ENCODE measurements at places on chromosomes 2 and 18.

DNA sequence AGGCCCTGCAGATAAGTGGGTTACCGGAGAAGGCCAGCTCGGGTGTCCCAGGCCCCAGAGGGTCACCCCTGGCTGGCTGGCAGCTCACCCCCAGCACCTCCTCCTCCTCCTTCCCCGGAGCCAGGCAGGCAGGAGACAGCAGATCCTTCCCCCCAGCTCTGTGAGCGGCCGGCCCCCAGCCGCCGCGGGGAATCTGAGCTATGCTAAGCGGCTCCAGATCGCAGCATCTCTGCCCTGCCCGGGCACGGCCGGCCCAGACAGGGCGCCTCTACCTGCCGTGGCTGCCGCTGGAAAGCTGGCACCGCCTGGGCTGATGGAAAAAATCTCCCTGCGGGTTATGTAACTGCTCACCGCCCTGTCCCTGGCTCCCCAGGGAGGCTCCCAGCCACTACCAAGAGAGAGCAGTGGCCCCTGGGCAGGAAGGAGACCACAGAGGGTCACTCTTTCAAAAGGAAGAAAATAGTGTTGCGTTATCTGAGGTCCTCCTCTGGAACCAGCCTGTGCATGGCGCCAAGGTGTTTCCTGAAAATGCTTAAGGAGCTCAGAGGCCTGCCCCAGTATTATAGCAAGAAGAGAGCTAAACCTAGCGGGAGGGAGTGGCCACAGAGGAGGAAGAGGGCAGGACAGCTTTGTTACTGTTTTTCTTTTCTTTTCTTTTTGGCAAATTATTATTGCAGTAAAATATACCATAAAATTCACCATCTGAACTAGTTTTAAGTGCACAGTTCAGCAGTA lies 179.0 kb downstream of the SMAD7 start:
- DNase-seq, result no peak

- DNase-seq, result no peak
These were observed 2.0 kb upstream of the STEAP3 start for GRCh38 chr2:119221609-119222008.

DNA sequence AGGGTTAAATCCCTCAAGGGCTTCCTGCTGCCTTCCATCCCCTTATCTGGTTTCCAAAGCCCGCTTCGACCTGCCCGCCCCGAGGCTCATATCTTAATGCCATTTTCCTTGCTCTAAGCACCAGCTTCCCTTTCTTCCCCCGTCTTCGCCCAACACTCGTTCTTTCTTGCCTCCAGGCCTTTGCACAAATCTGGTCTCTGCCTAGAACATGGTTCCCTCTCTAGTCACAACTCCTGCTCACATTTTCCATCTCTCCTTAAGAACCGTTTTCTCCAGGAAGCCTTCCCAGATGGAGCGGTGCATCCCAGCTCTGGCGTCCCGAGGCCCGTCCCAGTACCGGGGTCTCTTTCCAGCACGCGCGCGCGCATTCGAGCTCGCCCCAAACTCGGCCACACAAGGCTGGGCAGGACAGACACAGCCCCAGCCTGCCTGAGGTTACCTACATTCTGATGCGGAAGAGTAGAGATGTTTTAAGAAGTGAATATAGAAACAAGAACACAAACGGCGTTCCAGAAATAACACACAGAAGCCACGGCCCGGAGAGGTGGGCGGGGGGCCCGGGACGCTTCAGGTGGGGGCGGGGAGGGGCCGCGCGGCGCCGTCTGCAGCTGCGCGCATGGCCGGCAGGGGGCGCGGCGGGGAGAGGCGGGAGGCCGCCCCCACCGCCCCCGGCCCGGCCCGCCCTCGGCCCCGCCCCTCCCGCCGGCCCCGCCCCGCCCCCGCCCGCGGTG lies at the start of gene DGKD:
DGKD (plus strand) TSS at position 726 of the 731 bp plus-strand sequence. CDS start 25 bp downstream, outside the sequence.
- no peak for DNase-seq

DNA sequence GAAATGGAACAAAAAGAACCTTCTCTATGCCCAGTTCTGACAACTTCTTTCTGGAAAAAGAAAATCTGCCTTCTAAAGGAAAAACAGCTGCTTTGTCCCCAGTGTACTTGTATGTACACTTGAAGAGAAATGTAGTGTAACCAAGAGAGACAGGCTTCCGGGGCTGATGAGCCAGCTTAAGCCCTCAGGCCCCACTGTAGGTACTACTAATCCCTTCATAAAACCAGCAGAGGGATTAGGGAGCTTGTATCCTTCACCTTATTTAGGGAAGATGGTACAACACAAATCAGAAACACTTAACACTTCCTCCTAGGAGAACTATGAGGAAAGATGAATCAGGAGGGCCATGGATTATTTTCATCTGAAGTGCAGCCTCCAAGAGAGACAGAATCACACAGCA lies 18.8 kb upstream of the SUCLG1 start:
- no peak for DNase-seq
